ENCODE measurements at places on chromosomes 6 and 20.

GRCh38 chr6:135858931-135859330 is 7.4 kb downstream of the PDE7B start:
- DNase-seq, result no peak

- DNase-seq, result no peak
These were observed 780 bp upstream of the KIAA0319 start for GRCh38 chr6:24646771-24647170.

GRCh38 chr20:63032861-63033793 is 26.4 kb upstream of the BHLHE23 start:
- DNase-seq, result no peak

DNA sequence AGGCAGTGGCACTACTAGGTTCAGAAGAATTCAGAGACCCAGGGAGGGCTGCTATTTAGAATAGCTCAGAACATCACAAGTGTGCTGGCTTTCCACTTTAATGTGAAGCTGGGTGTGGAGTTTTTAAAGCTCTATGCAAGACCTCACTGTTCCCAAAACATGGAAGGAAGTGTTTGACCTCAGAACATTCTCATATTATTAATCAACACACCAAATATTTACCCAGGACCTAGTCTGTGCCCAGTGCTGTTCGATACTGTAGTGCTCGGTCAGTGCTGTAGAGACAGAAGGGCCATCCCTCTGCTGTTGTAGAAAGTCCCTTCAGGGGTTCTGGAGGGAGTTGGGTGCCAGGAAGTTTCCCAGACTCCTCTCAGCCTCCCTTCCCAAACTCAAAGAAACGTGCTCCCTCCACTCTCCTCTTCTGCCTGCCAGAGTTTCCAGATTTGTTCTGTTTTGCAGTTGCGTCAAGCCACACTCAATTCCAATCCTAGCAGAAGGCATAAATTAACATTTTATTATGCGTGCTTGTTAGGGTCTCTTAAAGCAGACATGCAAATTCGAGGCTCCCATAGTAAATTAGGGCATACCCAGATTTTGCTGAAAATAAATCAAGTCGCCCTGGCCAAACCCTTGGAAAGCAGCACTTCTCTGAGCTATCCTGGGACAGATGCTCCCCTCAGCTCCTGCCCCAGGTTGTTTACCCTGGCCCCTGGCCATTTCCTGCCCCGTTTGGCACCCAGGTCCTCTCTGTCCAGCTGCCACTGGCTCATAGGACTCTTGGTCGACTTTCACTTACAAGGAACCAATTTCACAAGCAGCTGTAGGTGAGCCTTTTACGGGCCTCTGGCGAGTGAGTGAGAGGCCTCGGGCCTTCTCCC is 248.6 kb downstream of the HIVEP2 start:
- peak; percentile 71 for DNase-seq

DNA sequence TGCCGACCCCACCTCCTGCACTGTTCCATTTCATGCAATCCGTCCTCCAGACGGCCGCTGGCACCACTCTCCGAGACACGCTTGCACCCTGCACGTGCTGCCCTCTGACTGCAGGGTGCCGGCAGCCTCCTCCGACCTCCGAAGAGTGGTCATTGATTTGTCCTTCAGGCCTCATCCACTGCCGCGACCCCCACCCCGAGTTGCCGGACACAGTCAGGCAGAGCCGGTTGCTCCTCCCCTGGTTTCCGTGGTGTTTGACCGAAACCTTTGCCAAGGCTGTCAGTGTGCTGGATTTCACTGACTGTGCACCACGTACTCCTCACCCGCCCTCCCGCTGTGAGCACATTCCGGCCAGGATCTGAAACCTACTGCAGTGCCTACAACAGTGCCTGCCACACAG is 156.4 kb upstream of the PDE10A start:
- DNase-seq, result no peak

- DNase-seq, result no peak
These were observed 397.3 kb upstream of the NRSN1 start for GRCh38 chr6:23728707-23729106.

DNA sequence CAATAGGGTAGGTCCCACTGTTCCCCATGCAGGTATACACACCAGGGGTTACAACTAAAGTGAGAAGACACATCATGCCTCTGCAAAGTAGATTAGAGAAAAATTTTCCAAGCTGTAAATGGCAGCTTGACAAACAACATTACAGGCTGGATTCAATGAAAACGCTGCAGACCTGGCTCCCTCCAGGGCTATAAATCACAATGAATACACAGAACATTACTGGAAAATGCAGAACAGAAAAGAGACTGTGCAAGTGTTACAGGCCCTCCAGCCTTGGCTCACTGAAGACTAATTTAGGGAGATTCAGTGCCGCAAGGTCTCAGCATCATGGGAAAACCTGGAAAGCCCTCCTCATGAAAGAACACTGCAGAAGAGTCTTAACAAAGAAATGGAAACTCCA is 207.8 kb downstream of the KHDC1L start:
- peak; percentile 19 for DNase-seq

- DNase-seq, result no peak
These were observed 40.4 kb downstream of the TTI1 start for GRCh38 chr20:37992802-37993409.

GRCh38 chr6:169848946-169849345 is 97.5 kb downstream of the ERMARD start:
- DNase-seq, result no peak

GRCh38 chr20:5078399-5078958 is 41.3 kb downstream of the PCNA start:
- no peak for DNase-seq

DNA sequence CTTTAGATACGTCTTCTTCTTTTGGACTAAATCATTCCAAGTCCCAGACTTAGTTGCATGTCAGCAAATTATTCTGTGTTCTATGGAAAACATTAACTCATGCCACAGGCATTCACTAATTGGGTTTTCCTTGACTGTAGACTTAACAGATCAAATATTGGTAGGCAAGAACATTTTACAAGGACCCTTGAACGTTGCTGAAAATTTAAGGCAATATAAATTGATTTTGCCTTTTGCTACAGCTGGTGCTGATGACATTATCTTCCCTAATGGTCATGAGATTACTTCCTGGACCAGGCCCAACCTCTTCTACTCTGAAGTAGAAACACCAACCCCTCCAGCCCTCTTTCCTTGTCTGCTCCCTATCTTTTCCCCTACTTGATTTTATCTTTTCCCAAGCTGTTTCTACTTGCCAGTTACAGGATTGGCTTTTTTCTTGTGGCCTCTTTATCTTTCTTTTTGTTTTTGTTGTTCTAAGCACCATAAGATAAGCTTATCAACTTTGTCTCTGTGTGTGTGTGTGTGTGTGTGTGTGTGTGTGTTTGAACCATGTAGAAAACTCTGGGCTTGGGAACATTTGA is 514.0 kb upstream of the SOX4 start:
- DNase-seq, result no peak

DNA sequence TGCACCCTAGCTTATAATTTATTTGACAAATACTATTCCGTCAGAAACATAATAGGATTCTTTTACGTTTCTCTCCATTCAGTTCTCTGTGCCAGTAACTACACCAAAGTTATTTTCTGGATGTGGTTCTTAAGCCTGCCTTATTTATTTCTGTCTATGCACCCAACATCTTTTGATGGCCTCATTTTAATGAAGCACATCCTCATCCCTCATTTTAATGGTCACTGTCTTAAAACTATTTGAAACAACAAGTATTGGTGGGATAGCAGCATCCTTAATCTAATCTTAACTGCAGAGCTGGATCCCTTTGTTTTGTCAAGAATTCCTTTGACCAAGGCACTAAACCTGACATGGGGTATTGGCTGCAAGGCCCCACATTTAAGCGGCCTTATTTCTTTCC is 11.0 kb downstream of the FAM135A start:
- no peak for DNase-seq

GRCh38 chr6:136063096-136063495 is 187.0 kb downstream of the MTFR2 start:
- DNase-seq, result no peak

DNA sequence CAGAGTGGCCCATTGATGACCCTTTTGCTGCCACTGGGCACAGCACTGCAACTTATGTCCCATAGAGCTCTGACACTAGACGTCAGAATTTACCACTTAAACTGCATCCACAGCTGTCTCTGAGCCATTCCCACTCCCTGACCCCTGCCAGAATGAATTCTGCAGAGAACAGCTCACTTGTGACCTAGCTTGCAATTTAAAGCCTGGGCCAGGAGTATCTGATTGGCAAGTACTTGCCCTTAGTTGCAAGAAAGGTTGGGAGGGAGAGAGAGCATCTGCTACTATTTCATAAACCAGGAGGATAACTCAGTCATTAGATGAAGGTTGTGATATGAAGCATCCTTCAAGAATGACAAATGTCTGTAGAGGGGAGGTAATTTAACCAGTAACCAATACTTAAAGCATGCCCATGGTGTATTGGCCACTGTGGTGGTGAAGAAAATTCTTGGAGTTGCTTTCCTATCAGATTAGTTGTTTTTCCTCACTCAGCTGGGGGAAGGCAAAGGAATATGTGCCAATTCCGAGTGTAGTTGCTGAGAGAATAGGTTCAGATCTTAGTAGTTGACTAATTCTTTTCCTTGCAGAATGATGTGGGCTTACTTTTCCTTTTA is 46.5 kb downstream of the IL22RA2 start:
- DNase-seq, result no peak

DNA sequence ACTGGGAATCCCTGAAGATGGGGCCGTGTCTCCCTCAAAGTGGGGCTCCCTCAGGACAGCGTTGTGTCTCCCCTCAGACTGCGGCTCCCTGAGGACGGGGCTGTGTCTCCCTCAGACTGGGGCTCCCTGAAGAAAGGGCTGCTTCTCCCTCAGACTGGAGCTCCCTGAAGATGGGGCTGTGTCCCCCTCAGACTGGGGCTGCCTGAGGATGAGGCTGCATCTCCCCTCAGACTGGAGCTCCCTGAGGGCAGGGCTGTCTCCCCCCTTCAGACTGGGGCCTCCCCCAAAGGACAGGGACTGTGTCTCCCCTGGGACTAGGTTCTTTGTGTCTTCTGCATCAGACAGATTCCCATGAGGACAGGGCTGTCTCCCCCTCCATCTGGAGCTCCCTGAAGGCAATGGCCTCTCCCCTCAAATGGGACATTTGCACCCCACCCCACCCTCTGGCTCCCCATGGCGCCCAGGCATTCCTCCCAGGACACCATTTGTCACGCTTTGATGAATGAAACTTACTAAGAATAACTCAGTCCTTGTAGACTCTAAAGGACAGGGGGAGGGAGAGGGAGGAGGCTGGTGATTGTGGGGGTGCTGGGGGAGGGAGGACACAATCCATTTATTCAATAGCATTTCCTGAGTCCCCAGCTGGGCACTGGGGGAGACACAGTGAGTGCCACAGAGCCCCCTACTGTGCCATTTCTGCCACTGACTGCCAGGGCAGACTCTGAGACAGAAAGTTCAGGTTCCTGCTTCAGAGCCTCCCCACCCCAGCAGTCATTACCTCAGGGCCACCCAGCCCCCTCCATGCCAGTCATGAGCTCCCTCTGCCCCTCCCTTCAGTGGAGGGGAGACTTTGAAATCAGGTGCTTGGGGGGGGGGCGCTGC is 122.4 kb downstream of the MRPL14 start:
- no peak for DNase-seq

GRCh38 chr6:143478479-143479062 is 28.0 kb downstream of the PEX3 start:
- DNase-seq, result no peak

- DNase-seq, result no peak
These were observed 30.6 kb downstream of the HIVEP2 start for GRCh38 chr6:142914369-142914768.

- no peak for DNase-seq
These were observed 409.6 kb downstream of the MAFB start for GRCh38 chr20:40279390-40279789.

- DNase-seq, result no peak
These were observed 320 bp downstream of the GSTA4 start for GRCh38 chr6:52994839-52995088.

DNA sequence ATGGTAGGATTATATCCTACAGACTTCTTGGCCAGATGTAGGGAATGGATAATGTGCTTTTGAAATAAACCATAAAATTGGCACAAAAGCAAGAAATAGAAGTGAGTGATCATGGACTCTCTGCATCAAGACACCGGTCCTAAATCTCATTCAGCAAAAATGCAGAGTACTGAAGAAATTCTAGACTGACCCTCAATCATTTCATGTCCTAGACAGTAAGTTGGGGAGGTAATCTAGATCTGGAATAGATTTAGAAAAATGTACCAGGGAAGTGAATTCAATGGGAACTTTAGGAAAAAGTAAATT is 69.7 kb upstream of the ADTRP start:
- no peak for DNase-seq

DNA sequence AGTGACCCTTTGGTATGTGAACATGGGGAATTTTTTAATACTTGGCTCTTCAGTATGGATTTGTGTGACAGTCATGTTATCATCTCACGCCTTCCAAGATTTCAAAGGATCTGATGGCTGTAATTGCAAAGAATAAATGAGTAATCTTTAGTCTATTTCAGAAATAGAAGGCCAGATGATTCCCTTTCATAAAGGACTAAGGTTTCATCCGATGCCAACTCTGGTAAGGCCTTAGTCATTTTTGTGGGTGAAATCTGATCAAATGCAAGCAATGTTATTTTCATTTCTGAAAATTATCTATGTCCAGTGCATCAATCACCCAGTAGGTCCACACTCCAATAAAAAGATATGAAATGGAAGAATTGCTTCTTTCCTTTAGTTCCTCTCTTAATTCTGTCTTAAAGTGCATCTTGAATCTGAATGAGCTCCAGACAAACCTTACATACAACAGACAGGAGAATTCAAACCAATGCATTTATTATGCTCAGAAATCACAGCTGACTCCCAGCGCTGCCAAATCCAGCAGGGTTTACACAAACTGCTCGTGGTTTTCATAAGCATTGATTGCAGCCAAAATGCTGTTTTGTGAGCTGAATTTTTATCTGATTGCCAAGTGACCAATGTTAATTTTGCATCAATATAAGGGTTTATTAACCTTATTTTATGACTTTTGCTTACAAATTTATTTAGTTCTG is 565.2 kb upstream of the MARCKS start:
- DNase-seq, result no peak

DNA sequence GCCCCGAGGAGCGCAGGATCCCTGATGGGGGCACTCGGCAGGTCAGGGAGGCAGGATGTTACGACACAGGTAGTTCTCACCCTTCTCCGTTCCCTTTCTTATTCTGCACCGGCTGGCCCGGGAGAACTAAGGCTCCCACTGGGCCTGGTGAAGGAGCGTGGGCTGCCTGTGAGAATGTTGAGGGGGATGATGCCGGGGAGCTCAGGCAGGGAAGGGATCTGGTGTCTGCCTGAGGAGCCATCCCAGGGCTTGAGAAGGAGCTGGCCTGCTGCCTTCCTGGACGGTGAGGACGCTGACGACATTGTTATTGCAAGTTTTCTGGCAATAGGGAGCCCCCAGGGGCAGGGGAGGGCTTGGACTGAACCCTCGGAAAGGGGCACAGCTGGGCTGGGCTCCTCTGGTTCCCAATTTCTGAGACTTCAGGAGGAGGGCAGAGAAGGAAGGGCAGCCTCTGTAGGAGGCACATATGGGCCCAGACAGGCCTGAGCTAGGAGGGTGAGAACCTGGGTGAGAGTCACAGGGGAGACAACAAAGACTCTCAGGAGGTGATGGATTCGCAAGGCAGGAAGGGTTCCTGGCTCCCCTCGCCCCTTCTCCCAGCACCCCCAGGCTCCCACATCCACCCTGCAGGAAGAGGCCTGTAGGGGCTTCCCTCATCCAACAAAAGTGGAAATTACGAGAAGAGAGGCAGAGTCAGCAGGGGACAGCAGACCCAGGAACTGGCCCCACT is 32.8 kb downstream of the CYP21A2 start:
- no peak for DNase-seq
